Effector memory CD8-positive, alpha-beta T cell (primary cell): ENCODE measurements at places on chromosomes 1 and 21.

- H3K4me1 ChIP-seq = peaks cover 65% of the 10 kb centered on the region
- H3K36me3 ChIP-seq = peaks cover 47% of the 10 kb centered on the region
- H3K4me3 ChIP-seq = peak overlapping the region; percentile 15
- no peak for DNase-seq
- peak overlapping the region; percentile 80 for H3K27ac ChIP-seq
These were observed 21.4 kb downstream of the GNB1 start for GRCh38 chr1:1869469-1869868.

GRCh38 chr1:175137369-175137768 lies 55.2 kb downstream of the KIAA0040 start:
- no peak overlapping the region for H3K4me3 ChIP-seq
- DNase-seq = no peak
- no peaks in the 10 kb centered on the region for H3K36me3 ChIP-seq
- H3K27ac ChIP-seq = no peak overlapping the region
- no peaks in the 10 kb centered on the region for H3K4me1 ChIP-seq
- H3K27me3 ChIP-seq = peaks cover 50% of the 10 kb centered on the region

DNA sequence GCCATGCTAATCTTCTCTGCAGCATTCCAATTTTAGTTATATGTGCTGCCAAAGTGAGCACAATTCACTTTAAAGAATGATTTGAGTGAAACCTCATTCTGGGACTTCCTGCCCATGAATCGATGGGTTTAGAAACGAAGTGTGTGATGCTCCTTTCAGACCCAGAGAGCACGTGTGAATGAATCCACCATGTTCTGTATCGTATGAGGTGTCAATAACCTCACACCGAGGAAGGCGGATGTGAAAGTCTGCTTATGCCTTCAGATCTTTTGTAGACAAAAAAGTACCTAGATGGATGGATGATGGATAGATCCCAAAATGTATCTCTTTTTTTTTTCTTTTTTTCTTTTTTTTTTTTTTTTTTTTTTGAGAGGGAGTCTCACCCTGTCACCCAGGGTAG lies 13.8 kb downstream of the UBASH3A start:
- no peak overlapping the region for H3K27ac ChIP-seq
- peaks cover 87% of the 10 kb centered on the region for H3K36me3 ChIP-seq
- peak overlapping the region; percentile 12 for H3K4me3 ChIP-seq
- H3K27me3 ChIP-seq = no peaks in the 10 kb centered on the region

DNA sequence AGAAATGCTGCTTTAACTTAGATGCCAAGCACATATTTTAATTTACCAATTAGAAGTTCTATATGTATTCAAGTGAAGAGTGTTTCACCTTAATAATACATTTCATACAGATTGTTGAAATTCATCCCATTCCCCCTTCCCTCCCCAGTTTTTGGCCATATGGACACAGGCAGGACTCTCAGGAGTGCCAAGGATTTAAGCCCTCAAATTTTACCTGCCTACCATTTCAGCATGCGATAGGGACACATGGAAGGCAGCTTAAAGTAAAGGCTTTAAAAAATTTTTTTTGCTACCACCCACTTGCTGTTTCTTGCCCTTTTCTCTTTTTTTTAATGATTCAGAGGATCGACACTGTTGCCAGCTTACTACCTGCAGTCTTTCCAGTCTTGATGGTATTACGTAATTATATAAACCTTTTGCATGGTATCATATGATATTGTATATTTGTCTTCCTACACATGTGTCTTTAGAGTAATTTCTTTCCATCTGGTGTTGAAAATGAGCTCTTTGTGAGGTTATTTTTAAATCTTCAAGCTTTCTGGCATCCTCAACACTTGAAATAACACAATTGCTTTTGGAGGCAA lies 7.0 kb downstream of the EPB41 start:
- H3K36me3 ChIP-seq = peaks cover 3% of the 10 kb centered on the region
- H3K27me3 ChIP-seq = no peaks in the 10 kb centered on the region
- no peak overlapping the region for H3K4me3 ChIP-seq
- H3K27ac ChIP-seq = peak overlapping the region; percentile 76
- H3K4me1 ChIP-seq = peaks cover 61% of the 10 kb centered on the region
- no peak for DNase-seq

DNA sequence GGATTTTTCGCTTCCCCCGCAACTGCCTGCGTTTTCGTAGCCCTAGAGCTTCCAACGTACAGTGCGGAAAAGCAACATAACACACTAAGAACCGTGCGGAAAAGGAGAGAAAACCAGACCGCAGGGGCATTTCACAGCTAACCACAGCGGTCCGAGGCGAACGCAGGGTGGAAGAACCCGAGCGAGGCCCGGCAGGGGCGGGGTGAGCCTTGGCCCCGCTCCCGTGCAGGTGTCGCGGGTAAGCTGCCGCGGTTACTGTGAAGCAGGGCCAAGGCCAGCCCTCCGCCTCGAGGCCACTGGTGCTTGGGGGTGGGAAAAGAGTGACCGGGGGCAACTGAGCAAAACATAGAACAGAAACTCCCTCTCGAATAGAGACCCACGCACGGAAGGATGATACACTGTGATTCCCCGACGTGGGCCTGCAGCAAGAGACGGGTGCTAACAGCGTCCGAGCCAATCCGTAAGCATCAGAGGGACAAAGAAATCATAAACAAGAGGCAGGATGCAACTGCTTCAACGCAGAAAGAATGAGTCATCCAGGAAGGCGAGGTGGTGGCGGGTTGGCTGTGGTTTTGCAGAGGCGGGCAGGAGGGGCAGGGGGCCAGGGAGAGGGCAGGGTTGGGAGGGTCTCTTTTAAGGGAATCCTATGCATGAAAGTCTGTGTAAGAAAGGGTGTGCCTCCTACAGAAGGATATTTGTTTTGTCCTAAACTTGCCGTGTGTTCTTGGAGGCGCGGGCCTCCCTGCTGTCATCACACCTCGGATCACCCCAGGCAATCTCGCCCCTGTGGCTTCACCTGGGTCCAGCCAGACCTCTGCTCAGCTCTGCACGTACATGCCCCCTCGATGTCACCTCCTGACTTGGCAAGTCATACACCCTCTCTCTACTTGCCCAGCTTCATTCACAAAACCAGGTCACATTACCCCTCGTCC lies 7.3 kb downstream of the GNG4 start:
- peak; percentile 56 for DNase-seq
- H3K27me3 ChIP-seq = peaks cover 5% of the 10 kb centered on the region
- H3K36me3 ChIP-seq = peaks cover 3% of the 10 kb centered on the region
- H3K4me1 ChIP-seq = peaks cover 22% of the 10 kb centered on the region

DNA sequence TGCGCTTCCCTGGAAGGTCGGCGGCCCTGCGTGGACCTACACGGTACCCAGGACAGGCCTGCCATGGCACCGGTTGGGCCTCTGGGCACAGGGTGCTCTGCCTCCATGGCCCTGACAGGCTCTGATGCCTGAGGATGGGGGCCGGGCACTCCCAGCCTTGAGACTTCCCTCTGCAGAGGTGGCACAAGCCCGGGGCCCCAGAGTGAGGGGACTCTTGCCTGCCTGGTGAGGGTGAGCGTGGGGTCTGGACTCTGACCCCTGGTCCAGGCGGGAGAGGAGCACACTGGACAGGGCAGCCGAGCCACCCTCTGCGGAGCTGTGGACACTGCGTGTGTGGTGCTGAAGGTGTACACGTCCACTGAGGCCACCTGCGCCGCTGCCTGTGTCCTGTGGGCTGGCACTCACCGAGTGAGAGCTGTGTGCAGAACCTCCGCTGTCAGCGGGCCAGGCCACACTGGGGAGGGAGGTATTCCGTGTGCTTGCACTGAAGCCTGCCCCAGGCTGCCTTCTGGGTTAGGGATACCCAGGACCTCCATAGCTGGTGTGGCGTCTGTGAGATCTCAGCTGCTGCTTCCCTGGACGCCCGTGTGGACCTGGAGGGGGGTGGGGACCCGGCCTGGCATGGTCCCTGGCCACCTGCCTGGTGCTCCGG lies 10.4 kb downstream of the SKI start:
- H3K27me3 ChIP-seq = no peaks in the 10 kb centered on the region
- peaks cover 62% of the 10 kb centered on the region for H3K4me1 ChIP-seq
- no peak for DNase-seq
- peak overlapping the region; percentile 99 for H3K27ac ChIP-seq

DNA sequence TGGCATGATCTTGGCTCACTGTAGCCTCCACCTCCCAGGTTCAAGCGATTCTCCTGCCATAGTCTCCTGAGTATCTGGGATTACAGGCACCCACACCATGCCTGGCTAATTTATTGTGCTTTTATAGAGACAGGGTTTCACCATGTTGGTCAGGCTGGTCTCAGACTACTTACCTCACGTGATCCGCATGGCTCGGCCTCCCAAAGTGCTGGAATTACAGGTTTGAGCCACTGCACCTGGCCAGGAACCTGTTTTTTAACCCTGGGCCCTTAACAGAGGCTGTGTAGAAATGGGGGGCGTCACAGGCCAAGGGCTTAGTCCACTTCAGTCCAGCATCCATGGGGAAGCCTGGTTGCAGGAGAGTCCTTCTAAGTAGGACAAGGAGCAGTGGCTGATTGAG lies 9.3 kb downstream of the FBLIM1 start:
- no peaks in the 10 kb centered on the region for H3K36me3 ChIP-seq
- H3K4me3 ChIP-seq = no peak overlapping the region
- H3K27me3 ChIP-seq = peaks cover 77% of the 10 kb centered on the region
- H3K4me1 ChIP-seq = no peaks in the 10 kb centered on the region
